ENCODE measurements at places on chromosomes 3 and 15. TPM values are rescaled to one million over a fixed set of nuclear protein-coding genes. Genes with fewer than 3 reads are reported as not detected.

GRCh38 chr3:79306934-79307570 lies 460.7 kb downstream of the ROBO1 start:
- DNase-seq = no peak

- DNase-seq = no peak
Observed at GRCh38 chr15:38685686-38686339, 121.2 kb upstream of the RASGRP1 start.

DNA sequence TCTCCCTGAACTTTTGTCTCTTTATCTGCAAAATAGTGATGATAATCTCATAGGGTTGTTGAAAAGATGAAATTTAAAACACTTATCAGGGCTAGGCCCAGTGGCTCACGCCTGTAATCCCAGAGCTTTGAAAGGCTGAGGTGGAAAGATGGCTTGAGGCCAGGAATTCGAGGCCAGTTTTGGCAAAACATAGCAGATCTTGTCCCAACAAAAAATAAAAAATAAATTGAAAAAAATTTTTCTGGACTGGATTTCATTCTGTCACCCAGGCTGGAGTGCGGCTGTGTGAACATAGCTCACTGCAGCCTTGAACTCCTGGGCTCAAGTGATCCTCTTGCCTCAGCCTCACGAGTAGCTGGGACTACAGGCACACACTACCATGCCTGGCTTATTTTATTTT lies 29.6 kb downstream of the LMLN start:
- no peak for DNase-seq

DNA sequence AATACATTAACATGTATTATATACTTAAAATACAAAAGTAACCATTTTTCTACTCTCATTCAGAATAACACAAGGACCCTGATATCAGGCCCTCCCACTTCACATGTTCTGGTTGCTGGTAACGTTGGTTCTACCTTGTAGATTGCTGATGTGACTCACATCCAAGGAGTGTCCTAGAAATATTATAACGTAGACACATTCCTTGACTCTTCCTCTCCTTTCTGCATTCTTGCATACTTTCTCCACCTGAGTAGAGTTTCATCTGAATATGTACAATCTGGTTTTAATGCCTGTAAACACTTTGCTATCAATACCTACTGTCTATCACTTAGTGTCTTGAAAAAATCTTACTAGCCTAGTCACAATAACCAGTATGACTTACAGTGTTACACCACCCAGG lies 35.0 kb upstream of the NEDD4 start:
- no peak for DNase-seq

GRCh38 chr15:58331560-58331912 lies 100.3 kb upstream of the LIPC start:
- DNase-seq = no peak

The IREB2 gene
- total RNA-seq = 17.1 TPM

The HTD2 gene
- 6.2 TPM for total RNA-seq

The GBE1 gene
- total RNA-seq = 82.9 TPM

The FANCD2OS gene
- not detected for total RNA-seq
